Heart left ventricle (tissue), 16 donors: ENCODE measurements at places on chromosomes 4 and X. TPM values are rescaled to one million over a fixed set of nuclear protein-coding genes. Genes with fewer than 3 reads are reported as not detected.

Gene VEGFC
- 6.6 TPM for total RNA-seq

GRCh38 chr4:15376594-15376993 lies 51.2 kb upstream of the C1QTNF7 start:
- DNase-seq = no peak
- no peaks in the 10 kb centered on the region for H3K27me3 ChIP-seq
- H3K4me3 ChIP-seq = no peak overlapping the region
- peak overlapping the region; percentile 62 for H3K27ac ChIP-seq
- H3K36me3 ChIP-seq = no peaks in the 10 kb centered on the region

DNA sequence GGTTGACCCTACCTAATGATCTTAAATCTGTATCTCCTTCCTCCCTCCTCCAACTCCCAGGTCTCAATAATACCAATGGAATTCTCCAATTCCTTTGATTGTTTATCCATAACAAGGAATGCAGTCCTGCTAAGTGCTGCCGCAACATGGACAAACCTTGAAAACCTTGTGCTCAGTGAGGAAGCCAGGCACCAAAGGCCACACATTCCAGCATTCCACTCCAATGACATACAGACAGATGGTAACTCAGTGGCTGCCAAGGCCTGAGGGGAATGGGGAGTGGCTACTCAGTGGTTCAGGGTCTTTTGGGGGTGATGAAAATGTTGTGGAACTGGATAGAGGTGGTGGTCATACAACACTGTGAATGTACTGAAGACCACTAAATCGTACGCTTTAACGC lies 10.4 kb downstream of the HAUS7 start:
- H3K27ac ChIP-seq = no peak overlapping the region
- peaks cover 24% of the 10 kb centered on the region for H3K36me3 ChIP-seq
- H3K27me3 ChIP-seq = no peaks in the 10 kb centered on the region
- no peaks in the 10 kb centered on the region for H3K4me1 ChIP-seq
- no peak overlapping the region for H3K4me3 ChIP-seq
- DNase-seq = no peak

- DNase-seq = no peak
- H3K4me3 ChIP-seq = no peak overlapping the region
- H3K36me3 ChIP-seq = no peaks in the 10 kb centered on the region
- H3K27ac ChIP-seq = peak overlapping the region; percentile 7
These were observed 160.1 kb upstream of the LDB2 start for GRCh38 chr4:17058536-17058915.

Gene AWAT2
- total RNA-seq = not detected

GRCh38 chrX:133726642-133727041 lies 258.8 kb downstream of the GPC3 start:
- no peaks in the 10 kb centered on the region for H3K36me3 ChIP-seq
- no peaks in the 10 kb centered on the region for H3K27me3 ChIP-seq
- H3K4me1 ChIP-seq = no peaks in the 10 kb centered on the region
- H3K27ac ChIP-seq = no peak overlapping the region
- H3K4me3 ChIP-seq = no peak overlapping the region
- no peak for DNase-seq

GRCh38 chr4:14910411-14910810 lies 91.9 kb upstream of the CPEB2 start:
- no peaks in the 10 kb centered on the region for H3K27me3 ChIP-seq
- no peaks in the 10 kb centered on the region for H3K36me3 ChIP-seq
- no peak for DNase-seq

GRCh38 chr4:8571702-8572685 lies 8.2 kb upstream of the GPR78 start:
- no peak overlapping the region for H3K4me3 ChIP-seq
- H3K27ac ChIP-seq = no peak overlapping the region
- H3K4me1 ChIP-seq = no peaks in the 10 kb centered on the region
- H3K36me3 ChIP-seq = no peaks in the 10 kb centered on the region
- no peak for DNase-seq

Gene ART3
- total RNA-seq = 39.6 TPM

GRCh38 chr4:5446595-5447226 lies 261.6 kb downstream of the EVC2 start:
- no peaks in the 10 kb centered on the region for H3K36me3 ChIP-seq
- no peaks in the 10 kb centered on the region for H3K4me1 ChIP-seq
- no peak for DNase-seq
- H3K27ac ChIP-seq = no peak overlapping the region

Gene BRS3
- not detected for total RNA-seq

DNA sequence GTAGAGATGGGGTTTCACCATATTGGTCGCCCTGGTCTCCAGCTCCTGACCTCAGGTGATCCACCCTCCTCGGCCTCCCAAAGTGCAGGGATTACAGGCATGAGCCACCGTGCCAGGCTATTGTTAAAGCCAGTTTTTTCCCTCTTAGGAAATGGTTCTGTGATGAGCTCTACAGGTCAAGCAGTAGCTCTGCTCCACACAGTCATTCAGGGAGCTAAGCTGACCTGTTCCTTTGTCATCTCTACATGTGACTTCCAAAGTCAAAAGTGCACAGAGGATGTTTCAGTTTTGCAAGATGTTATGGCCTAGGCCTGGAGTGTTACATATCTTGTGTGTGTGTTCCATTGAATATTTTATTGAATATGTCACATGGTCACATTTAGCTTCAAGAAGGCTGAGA lies 11.4 kb downstream of the MCUB start:
- H3K27me3 ChIP-seq = no peaks in the 10 kb centered on the region
- H3K4me3 ChIP-seq = no peak overlapping the region
- H3K36me3 ChIP-seq = no peaks in the 10 kb centered on the region
- no peak overlapping the region for H3K27ac ChIP-seq

DNA sequence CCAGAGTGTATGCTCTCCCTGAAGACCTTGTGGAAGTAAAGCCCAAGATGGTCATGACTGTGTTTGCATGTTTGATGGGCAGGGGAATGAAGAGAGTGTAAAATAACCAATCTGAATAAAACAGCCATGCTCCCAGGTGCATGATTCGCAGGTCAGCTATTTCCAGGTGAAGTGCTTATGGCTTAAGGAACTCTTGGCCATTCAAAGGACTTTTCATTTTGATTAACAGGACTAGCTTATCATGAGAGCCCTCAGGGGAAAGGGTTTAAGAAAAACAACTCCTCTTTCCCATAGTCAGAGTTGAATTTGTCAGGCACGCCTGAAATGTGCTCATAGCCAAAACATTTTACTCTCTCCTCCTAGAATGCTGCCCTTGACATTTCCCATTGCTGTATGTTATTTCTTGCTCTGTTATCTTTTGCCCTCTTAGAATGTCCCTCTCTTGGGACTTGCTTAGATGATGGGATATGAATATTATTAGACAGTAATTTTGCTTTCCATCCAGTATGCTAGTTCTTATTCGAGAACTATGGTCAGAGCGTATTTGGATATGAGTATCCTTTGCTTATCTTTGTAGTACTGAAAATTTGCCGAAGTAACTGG lies 88.6 kb downstream of the PLS3 start:
- H3K4me3 ChIP-seq = no peak overlapping the region
- no peak overlapping the region for H3K27ac ChIP-seq
- H3K4me1 ChIP-seq = peaks cover 8% of the 10 kb centered on the region
- DNase-seq = no peak

GRCh38 chr4:156830351-156830750 lies 141.2 kb downstream of the PDGFC start:
- DNase-seq = no peak
- H3K36me3 ChIP-seq = no peaks in the 10 kb centered on the region
- H3K4me1 ChIP-seq = no peaks in the 10 kb centered on the region
- no peak overlapping the region for H3K27ac ChIP-seq
- H3K27me3 ChIP-seq = no peaks in the 10 kb centered on the region

Gene SLC35A2
- total RNA-seq = 23.3 TPM

DNA sequence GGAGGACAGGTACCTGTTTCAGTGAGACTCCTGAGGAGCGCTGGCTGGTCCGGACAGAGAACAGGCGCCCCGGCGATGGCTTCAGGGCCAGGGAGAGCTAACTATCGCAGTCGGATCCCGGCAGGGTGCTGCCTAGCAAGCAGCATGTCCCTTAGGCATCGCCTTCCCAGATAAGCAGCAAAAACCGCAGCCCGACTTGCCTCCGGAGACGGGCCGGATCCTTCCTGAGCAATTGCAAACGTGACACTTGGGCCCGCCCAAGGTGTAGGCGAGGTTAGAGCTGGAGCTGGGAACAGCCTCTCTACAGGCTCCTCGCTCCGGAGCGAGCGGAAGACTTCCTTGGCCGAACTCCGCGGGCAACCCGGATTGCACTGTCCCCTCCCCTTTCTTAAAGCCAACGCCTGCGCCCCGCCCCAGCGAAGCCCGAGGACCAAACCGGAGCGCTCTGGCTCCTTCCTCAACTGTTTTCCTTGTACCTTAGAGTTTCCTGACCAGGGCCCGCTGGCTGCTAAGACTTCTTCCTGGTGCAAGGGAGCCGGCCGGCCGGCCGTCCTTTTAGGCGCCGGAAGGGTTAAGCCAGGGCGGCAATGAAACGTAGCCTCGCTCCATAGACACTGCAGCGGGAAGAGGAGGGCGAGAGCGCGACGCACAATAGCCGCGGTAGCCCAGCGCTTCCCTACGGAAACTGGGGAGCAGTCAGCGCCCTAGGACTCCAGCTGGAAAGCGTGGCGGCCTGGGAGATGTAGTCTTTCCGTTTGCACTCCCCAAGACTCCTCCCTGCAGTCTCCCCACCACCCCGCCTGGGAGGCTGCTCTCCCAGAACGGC lies at the start of gene OPHN1:
TSS of gene OPHN1 (minus strand) at position 341 of the 826 bp plus-strand sequence. CDS start 475 bp downstream, outside the sequence.
- H3K4me3 ChIP-seq = peak within 1 kb of the TSS; percentile 71
- H3K27ac ChIP-seq = peak within 1 kb of the TSS; percentile 91
- no peaks in the 10 kb centered on the region for H3K4me1 ChIP-seq

DNA sequence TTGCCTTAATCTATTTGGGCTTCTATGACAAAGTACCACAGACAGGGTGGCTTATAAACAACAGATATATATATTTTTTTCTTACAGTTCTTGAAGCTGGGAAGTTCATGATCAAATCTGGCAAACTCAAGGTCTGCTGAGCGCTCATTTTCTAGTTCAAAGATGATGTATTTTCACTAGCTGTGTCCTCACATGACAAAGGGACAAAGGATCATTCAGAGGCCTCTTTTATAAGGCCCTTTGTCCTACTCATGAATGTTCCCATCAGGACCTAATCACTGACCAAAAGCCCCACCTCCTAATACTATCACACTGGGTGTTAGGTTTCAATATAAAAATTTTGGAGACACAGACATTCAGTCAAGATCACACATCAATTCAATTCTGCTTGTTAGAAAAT lies 2025.2 kb downstream of the PCDH7 start:
- H3K27me3 ChIP-seq = no peaks in the 10 kb centered on the region
- no peak overlapping the region for H3K4me3 ChIP-seq
- H3K4me1 ChIP-seq = no peaks in the 10 kb centered on the region
- no peak overlapping the region for H3K27ac ChIP-seq
- DNase-seq = no peak
- no peaks in the 10 kb centered on the region for H3K36me3 ChIP-seq

- no peak overlapping the region for H3K27ac ChIP-seq
- no peak for DNase-seq
- H3K4me1 ChIP-seq = no peaks in the 10 kb centered on the region
- H3K27me3 ChIP-seq = no peaks in the 10 kb centered on the region
These were observed 124.4 kb downstream of the CHRDL1 start for GRCh38 chrX:110671068-110671803.
